ENCODE measurements at places on chromosomes 11 and 22. TPM values are rescaled to one million over a fixed set of nuclear protein-coding genes. Genes with fewer than 3 reads are reported as not detected.

Gene TEAD1
- total RNA-seq, result 119 TPM

Gene CKAP5
- 83.0 TPM for total RNA-seq

Gene PDE2A
- 30.1 TPM for total RNA-seq

GRCh38 chr11:87462171-87462570 is 424.4 kb downstream of the TMEM135 start:
- DNase-seq, result no peak

GRCh38 chr11:70498171-70498571 is 99.8 kb downstream of the CTTN start:
- DNase-seq, result no peak

DNA sequence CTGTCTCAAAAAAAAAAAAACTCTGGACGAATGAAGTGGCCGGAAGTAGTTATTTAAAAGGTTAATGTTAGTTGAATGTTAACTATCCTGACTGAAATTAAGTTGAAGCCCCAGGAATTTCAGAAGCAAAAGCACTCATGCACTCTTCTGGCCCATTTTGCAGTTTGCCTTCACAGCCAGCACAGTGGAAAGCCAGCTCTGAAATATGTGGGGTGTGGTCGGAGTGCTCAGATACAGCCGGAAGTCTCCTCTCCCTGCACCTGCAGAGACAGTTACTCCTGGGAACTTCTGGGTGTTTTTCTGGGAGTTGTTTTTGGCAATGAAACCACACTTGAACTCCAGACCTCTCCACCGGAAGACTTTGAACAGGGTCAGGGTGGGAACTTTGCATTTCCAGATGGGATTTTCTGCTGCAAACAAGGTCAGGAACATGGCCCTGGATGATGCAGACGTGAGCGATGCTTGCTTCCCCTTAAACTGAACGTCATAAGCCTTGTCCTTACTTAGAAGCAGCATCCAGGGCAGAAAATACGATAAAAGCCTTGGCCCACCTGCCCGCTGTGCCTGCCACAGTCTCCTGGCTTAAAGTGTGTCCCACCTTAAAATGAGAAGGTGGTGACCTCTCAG is 21.5 kb upstream of the CABP2 start:
- no peak for DNase-seq

DNA sequence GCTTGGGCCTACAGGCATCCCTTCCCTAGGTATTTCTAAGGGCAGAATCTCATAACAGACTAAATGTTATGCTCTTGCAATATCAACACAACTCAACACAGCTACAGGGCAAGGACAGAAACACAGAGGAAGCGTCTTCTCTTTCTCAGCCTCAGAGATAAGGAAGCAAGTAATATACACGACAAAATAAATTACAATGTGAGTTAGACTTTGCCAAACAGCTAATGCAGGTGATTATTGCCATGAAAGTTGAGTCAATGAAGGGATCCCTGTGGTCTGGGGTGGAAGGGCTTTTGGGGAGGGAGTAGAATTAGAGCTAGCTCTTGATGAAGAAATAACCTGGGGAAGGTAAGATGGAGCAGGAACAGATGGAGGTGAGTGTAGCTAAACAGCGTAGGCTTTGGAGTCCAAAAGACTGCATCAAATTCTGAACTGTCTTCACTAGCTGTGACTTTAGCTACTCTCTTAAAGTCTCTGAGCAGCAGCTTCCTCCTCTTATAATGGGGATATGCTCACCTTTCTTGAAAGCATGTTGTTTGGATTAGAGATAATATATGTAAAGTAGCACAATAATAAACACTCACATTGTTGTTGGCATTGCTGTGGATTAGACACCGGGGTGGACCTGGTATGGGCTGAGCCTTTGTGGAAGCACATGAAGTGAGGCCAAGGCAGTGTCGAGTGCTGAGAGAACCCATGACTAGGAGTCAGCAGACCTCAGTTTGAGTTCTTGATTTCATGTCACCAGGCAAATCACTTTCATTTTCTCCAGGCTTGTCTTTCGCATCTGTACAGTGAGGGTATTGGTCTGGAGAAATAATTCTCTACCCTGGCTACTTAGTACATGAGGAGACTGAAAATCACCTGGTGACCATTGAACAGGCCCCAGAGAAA is 41.0 kb upstream of the AQP11 start:
- no peak for DNase-seq

GRCh38 chr11:29486301-29486700 is 530.5 kb downstream of the KCNA4 start:
- no peak for DNase-seq

- DNase-seq, result no peak
Observed at GRCh38 chr11:122789907-122790306, 48.4 kb upstream of the CRTAM start.

DNA sequence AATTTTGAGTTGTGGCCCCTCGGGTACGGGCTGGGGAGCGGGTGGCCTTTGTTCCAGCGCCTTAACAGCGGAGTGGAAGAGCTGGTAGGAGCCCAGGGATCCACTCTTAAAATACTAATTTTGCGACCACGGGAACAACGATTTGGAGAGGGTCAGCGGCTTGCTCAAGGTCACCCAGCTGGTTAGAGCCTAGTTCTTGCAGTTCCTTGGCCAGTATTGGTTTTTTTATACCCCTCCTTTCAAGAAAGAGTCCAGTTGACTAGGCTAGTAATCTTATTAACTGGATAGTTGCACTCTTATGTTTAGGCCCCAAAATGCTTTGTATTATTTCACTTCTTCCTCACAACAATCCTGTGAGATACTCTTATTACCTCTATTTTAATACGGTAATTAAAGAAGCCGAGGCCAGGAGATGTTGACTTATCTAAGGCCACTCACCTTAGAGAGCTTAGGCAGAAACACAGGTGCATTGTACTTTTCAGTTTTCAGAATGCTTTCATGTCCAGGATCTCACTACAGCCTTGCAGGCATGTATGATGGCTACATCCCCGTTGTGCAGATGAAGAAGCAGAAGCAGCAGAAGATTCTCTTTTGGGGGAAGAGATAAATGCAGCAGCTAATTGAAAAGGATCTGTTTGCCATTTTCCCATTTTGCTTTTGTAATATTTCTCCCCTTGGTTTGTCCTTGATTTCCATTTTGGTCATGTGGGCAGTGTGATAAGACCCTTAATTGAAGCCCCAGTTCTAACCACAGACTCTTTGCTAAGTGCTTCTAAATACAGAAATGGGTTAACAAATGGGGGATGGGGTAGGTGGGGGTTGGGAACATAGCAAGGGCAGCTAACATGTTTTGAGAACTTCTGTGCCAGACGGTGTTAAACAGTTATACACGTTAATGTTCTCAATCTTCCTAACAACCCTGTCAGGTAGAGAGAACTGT is 1.4 kb downstream of the SREBF2 start:
- no peak for DNase-seq

- no peak for DNase-seq
Observed at GRCh38 chr22:23752750-23753149, 1.5 kb downstream of the VPREB3 start.

GRCh38 chr11:93251922-93252321 is 54.1 kb upstream of the SLC36A4 start:
- no peak for DNase-seq

DNA sequence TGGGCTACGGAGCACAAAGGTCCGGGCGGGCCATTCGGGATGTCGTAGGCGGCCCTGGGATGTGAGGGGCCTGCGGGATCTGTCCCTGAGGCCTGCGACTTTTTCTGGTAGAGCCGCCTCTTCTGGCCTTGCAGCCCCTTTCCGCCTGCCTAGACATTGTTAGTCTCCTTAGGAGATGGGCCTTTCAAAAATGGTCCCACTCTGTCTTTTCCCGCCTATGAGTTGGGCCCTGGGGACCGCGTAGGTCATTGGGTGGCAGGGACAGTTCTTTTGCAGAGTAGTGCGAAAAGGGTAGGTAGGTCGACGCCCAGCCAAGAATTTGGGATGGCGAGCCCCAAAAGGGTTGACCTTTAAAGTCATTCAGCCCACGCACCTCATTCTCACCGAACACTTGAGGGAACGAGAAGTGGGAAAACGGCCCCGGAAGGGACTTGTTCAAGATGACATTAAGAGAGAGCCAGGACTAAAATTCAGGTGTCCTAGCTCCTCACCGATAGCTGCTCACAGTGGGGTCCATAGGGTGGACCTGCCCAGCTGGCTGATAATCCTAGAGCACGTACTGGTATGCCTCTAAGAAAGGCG is 785 bp downstream of the OTUB1 start:
- no peak for DNase-seq

DNA sequence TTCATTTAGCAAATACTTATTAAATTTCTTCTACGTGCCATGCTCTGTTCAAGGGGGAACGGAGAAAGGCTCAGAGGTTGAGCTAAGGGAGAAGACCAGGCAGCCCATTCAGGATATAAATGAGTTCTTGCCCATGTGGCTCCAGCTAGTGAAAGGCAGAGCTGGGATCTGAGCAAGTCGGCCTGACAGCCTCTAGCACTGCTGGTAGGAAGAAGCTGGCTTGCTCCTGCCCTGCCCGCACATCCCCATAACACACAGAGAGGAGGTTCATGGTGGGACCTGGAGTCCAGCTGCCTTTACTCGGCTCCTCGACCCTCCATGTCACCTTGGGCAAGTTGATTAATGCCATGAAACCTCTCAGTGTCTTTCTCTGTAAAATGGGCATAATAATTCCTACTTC is 2.0 kb downstream of the SLC15A3 start:
- DNase-seq, result no peak

DNA sequence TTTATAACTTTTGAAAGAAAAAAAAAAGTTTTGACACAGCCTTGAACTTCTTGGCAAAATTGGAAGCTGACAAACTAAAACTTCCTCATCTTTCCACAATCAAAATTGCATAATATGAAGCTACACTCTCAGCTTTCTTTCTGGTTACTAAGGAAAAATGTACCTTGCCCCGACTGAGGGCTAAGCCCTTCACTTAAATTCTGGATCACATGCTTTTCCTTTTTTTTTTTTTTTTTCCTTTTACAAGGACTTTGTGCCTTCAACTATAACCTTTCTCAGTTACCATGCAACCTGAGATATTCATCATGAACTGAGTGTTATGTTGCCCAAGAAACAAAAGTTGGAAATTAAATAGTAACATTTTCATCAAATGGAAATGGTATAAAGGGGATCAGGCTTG is 188.5 kb upstream of the CARD18 start:
- DNase-seq, result no peak

Measured in heart right ventricle (tissue), 16 donors.